Left renal cortex interstitium (tissue), 4 donors: ENCODE measurements at places on chromosomes 1 and 21. TPM values are rescaled to one million over a fixed set of nuclear protein-coding genes. Genes with fewer than 3 reads are reported as not detected.

Gene GJC2
- polyA plus RNA-seq = 1.2 TPM

Gene C4BPB
- polyA plus RNA-seq = 0.32 TPM

Gene AURKAIP1
- polyA plus RNA-seq = 94.9 TPM

Gene ADAM30
- not detected for polyA plus RNA-seq

Gene SLC9C2
- 0.52 TPM for polyA plus RNA-seq

Gene CYP2J2
- polyA plus RNA-seq = 1.1 TPM

Gene SPATA46
- polyA plus RNA-seq = 0.37 TPM

Gene LRP8
- polyA plus RNA-seq = 6.4 TPM

Gene OR2M5
- polyA plus RNA-seq = not detected

Gene PEA15
- polyA plus RNA-seq = 86.1 TPM

Gene KRTAP20-2
- polyA plus RNA-seq = not detected

Gene LAMC1
- 300 TPM for polyA plus RNA-seq

Gene G0S2
- polyA plus RNA-seq = 12.9 TPM

DNA sequence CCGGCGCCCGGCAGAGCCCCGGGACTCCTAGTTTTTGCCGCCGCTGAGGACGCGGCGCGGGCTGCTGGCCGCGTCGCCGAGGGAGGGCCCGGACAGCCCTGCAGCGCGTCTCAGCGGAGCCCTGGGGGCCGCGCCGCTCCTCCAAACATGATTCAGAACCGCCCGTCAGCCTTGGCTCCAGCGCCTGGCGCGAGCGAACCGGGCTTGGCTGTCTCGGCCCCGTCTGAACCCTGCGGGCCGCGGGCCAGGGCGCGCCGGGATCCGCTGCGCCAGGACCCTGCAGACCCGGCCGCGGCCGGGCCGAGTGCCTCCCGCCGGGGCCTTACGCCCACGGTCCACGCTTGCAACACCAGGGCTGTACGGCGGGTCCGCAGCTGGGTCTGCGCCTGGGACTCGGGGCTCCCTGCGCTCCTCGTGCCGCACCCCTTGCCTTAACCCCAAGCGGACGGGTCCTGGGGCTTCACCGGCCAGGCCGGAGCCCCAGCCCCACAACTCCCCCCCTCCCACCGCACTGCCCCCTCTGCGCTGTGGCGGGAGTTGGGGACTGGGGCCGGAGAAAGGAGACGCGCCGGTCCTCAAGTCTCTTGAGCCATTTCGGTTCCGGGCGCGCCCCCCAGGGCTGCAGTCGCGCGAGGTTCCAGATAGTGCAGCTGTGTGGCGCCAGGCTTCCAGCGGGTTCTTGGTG is 48.4 kb upstream of the CD34 start:
- DNase-seq = no peak

- DNase-seq = no peak
Measured at GRCh38 chr1:56648546-56648945, 3.4 kb downstream of the PRKAA2 start.

DNA sequence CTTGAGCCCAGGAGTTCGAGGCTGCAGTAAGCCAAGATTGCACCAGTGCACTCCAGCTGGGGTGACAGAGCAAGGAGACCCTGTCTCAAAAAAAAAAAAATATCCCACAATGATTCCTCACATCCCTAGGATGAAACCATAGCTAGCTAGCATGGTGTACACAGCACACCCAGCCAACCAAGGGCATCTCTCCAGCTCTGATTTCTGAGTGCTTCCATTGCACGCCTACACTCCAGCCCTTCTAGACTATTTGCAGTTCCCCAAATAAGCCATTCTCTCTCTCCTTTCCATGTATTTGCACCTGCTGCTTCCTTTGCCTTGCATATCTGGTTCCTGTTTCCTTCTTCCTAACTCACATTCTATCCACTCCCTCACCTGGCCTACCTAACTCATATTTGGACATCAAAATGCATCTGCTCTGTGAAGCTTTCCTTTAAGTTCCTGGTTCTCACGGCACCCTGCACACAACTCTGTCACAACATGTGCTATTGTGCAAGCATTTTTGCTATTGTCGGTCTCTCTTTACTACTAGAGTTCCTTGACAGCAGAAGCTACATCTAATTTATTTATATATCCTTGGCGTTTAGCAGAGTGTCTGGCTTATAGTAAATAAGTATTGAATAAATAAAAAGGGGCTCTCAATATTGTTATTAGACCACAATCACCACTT is 2.4 kb upstream of the ELAPOR1 start:
- no peak for DNase-seq

- DNase-seq = no peak
Measured at GRCh38 chr1:224252479-224252878, 69.4 kb downstream of the DEGS1 start.

GRCh38 chr1:241332037-241332409 is 25.0 kb downstream of the RGS7 start:
- DNase-seq = no peak

GRCh38 chr1:246074421-246074820 is 432.7 kb downstream of the SMYD3 start:
- no peak for DNase-seq

- DNase-seq = no peak
Measured at GRCh38 chr1:25019337-25020172, 89.5 kb upstream of the RUNX3 start.

- DNase-seq = no peak
Measured at GRCh38 chr1:54497338-54497737, 50.7 kb upstream of the ACOT11 start.

DNA sequence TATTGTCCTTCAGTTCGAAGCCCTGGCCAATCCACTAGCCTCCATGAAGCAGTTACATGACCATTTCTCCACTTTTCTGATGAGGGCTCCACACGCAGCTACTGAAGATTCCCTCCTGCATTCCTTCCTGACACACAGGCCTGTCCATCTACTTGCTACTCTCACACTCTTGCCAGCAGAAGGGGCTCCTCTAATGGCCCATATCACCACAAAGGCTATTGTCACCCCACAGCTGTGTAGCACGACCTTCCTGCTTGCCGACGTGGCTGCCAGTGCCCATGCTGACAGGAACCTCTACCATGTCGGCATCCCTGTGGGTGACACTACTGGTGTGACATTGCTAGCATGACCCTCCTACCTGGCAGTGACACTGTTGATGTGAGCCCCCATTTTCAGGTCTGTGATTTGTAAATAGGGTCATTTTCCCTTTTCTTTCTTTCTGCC is 1528.6 kb upstream of the TPTE start:
- no peak for DNase-seq

DNA sequence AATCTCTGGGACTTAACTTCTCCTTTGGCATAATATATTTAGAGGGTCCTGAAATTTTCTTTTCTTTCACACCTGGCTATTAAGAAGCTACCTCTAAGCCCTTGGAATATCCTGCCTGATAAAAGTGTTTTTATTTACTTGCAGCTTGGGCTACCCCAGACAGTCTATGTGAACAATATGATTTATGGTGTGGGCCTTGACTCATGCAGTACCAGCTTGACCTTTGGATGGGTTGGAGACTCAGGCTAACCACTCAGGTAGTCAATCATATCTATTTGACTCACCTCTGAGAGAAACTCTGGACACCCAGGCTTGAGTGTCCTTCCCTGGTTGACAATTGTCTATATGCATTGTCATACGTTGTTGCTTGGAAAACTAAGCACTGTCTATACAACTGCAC is 13.4 kb upstream of the PGBD2 start:
- DNase-seq = no peak

GRCh38 chr1:221044538-221044937 is 165.3 kb downstream of the HLX start:
- no peak for DNase-seq

DNA sequence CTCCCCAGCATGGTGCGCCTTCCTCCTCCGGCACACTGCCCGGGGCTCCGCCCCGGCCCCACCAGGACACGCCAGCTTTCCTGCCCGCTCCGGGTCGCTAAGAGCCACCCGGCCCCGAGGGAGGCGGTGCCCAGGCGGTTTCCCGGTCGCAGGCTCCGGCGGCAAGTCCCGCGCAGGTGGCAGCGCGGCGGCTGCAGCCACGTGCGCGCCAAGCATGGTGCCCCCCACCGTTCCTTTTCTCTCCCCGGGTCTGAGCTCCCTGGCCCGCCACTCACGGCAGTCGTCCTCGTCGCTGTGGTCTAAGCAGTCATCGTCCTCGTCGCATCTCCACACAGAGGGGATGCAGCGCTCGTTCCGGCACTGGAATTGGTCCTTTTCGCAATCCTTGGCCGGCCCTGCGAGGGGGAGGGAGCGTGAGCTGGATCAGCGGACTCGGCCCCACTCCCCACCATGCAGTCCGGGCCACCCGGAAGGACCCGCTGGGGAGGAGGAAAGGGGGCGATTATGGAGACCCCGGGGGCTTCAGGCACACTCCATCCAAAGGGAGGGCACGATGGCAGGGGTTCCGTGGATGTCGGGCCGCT is 1.2 kb downstream of the LRP8 start:
- DNase-seq = no peak

DNA sequence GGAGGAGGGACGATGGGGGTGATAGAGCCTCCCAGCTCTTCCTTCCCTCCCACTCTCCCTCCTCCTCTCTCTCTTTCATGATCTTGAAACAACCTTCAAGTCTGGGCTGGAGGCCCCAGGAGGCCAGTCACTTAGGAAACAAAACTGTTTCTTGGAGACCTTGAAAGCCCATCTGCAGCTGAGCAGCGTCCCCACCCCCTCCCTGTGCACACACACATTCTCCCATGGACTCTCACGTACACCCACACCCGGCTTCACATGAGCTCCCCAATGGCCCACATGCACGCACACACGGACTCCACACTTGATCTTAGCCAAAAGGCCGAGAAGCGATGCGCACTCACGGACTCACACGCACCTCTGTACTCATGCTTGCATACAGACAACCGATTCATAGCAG is 3.2 kb upstream of the ATP1A2 start:
- no peak for DNase-seq

DNA sequence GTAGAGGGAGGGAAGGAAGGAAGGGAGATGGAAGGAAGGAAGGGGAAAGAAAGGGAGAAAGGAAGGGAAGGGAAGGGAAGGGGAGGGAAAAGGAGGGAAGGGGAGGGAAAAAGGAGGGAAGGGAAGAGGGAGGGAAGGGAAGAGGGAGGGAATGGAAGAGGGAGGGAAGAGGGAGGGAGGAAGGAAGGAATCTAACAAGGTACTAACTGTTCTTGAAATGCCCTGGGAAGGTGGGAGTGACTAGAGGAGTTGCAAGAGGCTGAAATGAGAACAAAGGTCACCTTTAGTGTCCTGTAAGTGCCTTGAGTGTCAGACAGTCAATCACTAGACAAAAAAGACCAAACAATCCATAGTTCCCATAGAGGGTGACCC is 2.3 kb upstream of the ATP2B4 start:
- no peak for DNase-seq
